ENCODE measurements at places on chromosomes 16 and 17. TPM values are rescaled to one million over a fixed set of nuclear protein-coding genes. Genes with fewer than 3 reads are reported as not detected.
A peak's percentile ranks its signal among the peaks of the same experiment; 100 is the strongest.

DNA sequence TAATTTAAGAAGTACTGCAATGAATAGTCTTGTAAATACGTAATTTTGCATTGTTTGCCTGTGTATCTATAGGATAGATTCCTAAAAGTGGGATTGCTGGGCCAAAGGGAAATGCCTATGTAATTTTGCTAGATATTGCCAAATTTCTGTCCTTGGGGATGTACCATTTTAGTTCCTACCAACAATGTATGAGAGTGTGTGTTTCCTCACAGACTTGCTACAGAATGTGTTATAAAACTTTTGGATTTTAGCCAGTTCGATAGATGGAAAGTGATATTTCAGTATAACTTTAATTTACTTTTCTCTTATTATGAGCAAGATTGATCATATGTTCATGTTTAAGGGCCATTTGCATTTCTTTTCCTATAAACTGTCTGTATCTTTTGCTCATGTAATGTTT, 8.3 kb downstream of the TANGO6 start:
- no peak for DNase-seq

GRCh38 chr17:17467016-17467415, 9.8 kb upstream of the MED9 start:
- no peak for DNase-seq

DNA sequence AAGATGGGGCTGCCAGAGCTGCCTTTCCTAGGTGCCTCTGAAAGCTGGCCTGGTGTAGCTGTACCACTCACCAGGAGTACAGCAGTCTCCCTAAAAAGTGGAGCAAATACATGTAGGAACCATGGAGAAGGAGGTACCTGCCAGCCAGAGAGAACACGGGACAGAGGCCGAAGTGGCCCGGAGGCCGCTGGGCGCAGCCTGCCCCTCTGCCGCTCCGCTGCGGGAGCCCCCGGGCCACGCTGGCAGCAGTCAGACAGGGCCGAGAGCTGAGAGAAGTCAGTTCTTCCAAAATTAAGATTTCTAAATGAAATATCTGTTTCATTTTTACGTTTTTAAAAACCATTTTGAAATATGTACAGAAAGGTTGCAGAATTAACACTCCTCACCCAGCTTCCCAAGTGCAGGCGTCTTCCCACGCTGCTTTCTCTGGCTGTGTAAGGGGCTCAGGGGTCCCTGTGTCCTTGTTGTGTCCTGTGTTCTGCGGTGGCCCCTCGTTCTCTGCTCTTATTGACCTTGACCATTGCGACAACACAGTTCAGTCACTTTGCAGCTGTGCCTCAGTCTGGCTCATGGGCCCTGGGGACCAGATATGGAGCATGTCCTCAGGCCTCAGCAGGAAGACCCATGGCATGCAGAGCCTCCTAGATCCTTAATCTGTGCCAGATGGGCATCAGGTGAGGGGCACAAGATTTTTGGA, 5.0 kb downstream of the MAPK8IP3 start:
- no peak for DNase-seq

DNA sequence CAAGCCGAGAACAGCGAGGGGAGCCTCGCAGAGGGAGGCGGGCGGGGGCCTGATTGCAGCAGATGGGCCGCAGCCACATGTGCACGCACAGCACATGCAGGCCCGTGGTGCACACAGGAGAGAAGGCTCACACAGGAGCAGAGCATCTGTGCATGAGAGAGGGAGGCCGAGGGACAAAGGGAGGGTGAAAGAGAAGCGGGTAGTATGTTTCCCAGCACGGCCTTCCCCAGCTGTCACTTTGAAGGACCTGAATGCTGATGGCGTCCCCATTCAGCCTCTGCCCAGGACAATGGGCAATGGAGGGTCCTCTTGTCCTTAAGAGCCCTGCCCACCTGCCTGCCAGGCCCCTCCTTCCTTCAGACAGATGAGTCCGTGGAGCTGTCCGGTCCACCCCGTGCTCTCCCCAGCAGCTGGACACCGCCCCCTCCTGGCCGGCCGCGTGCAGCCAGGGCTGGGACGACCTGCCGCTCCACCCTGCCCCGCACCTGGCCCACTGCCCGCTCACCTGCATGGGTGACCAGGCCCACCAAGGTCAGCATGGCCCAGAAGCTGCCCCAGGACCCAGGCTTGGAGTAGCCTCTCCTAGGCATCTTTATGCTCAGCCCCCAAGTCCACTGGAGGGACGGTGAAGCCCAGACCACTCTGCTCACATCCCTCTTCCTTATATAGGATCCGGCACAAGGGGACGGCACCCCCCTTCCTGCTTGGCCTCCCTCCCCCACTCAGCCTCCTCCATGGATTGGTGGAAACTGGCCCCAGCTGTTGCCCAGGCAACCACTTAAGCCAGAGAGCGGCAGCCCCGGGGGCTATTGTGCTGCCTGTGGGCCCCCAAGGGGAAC, at the start of gene BTBD17:
BTBD17 (minus strand) TSS at position 639 of the 839 bp plus-strand sequence; CDS start at position 590, 49 bp downstream.
- peak; percentile 65 for DNase-seq

- DNase-seq, result peak; percentile 53
Observed at GRCh38 chr17:18184143-18185031, 759 bp downstream of the ALKBH5 start.

- DNase-seq, result no peak
Observed at GRCh38 chr17:43627653-43628052, 34.1 kb downstream of the MEOX1 start.

DNA sequence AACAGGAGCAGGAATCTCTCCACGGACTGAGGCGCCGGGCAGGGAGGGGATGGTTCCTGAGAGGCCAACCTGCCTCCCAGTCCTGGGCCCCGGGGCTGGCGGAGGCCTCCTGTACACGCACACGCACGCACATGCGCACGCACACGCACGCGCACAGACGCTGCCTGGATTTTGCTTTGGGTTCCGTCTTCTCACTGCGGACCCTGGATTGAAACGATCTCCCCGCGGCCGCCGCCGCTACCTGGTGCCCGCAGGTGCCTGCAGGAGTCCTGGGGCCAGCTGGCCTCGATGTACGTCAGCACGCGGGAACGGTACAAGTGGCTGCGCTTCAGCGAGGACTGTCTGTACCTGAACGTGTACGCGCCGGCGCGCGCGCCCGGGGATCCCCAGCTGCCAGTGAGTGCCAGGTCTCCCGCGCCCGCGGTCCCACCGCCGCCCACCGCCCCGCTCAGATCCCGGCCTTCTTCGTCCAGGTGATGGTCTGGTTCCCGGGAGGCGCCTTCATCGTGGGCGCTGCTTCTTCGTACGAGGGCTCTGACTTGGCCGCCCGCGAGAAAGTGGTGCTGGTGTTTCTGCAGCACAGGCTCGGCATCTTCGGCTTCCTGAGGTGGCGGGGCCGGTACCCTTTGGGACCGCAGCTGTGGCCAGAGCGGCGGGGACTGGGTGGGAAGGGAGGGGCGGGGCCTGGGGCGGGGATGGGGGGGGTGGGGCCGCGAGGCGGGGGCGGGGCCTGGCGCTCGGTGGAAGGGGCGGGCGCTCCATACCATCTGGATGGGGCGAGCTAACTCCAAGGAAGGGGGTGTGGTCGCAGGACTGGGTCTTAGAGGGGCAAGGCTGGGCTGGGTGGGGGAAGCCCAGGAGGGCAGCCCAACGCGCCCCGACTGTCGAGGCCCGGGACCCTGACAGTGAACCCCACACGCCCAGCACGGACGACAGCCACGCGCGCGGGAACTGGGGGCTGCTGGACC, 12.3 kb downstream of the CES4A start:
- peak; percentile 43 for DNase-seq

- peak; percentile 78 for DNase-seq
Observed at GRCh38 chr17:74744714-74745547, 3.5 kb upstream of the NHERF1 start.

GRCh38 chr17:81090361-81091136, 55.6 kb downstream of the BAIAP2 start:
- DNase-seq, result no peak

DNA sequence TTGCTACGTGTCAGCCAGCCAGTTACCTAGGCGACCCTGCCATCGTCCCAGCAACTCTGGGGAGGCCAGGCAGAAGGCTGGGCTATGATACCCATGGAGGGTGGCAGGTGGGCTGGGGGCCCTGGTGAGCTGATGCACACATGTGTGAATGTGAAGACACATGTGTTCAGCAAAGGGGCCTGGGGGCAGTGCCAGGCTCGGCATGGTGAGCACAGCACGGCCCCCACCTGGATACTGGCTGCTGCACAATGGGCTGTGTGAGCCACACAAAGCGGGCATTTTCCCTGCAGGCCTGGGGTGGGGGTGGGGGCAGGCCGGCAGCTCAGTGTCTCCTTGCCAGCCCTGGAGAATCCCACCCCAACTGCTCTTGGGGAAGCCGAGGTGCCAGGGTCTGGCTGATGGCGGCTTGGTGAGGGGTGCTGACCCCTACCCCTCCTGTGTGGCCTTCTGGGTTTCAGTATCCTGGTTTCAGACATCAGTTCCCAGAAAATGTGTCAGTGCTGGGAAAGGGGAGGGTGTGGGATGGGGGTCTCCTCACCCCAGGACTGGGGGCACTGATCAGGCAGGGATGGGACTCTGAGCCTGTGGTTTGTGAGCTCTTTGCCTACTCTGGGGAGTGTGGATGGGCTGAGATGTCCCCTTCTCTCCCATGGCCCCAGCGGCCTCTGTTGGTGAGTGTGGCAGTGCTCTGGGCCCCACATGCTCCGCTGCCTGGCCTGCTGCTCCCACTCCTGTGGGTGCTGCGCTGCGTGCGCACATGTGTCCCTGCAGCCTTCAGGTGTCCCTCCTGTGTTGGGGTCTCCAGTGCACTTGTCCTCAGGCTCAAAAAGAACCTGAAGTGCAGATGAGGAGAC, 5.1 kb downstream of the LLGL1 start:
- DNase-seq, result no peak

- DNase-seq, result no peak
Observed at GRCh38 chr17:63850401-63850800, 7.9 kb upstream of the SMARCD2 start.

GRCh38 chr17:66541461-66542128, 239.2 kb downstream of the PRKCA start:
- no peak for DNase-seq

GRCh38 chr16:3787924-3788661, 70.8 kb upstream of the TRAP1 start:
- DNase-seq, result no peak

GRCh38 chr17:58329035-58329809, 627 bp upstream of the TSPOAP1 start:
- peak; percentile 16 for DNase-seq

- no peak for DNase-seq
Observed at GRCh38 chr17:10799407-10799806, 4.5 kb downstream of the TMEM238L start.

- no peak for DNase-seq
Observed at GRCh38 chr17:15121426-15121825, 143.7 kb downstream of the PMP22 start.

GRCh38 chr16:57141822-57142631, 43.8 kb downstream of the PSME3IP1 start:
- peak; percentile 18 for DNase-seq

GRCh38 chr17:28899212-28899815, 1.8 kb upstream of the FLOT2 start:
- no peak for DNase-seq

DNA sequence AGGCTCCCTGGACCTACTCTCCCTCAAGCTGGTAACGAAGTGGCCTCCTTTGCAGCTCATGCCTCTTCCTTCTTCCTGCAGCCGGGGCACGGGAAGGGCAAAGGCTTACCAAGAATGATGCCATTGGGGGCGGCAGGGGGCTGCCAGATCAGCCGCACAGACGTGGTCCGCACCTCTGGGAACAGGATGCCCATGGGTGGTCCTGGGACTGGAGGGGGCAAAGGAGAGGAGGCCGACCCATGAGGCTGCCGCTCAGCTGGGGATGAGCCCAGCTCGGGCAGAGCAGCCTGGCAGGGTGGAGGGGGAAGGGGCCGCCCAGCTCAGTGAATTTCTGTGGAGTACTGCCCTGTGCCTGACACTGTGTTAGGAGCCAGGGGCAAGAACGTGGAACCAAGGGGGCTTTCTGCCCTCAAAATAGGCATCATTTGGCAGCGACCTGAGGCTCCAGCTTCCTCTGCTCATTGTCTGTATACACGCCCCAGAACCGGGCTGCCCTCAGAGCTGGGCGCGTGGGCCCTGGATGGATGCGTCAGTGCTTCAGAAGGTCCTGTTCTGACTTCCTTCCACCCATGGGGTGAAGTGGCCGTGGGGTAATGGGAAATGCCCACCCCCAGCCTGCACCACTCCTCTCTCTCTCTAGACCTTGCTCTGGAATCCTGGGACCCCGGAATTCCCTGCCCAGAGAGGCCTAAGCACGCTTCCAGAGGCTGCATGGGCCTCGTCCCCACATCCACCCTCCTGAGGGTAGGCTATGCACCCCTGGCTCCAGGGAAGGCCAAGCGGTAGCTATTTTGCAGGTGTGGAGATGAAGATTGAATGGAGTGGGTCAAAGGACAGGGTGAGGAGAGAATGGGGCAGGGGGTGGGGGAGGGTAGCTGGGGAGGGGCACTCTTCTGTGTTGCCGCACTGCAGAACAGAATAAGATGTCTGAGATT, 79.8 kb upstream of the CDC42EP4 start:
- DNase-seq, result no peak

DNA sequence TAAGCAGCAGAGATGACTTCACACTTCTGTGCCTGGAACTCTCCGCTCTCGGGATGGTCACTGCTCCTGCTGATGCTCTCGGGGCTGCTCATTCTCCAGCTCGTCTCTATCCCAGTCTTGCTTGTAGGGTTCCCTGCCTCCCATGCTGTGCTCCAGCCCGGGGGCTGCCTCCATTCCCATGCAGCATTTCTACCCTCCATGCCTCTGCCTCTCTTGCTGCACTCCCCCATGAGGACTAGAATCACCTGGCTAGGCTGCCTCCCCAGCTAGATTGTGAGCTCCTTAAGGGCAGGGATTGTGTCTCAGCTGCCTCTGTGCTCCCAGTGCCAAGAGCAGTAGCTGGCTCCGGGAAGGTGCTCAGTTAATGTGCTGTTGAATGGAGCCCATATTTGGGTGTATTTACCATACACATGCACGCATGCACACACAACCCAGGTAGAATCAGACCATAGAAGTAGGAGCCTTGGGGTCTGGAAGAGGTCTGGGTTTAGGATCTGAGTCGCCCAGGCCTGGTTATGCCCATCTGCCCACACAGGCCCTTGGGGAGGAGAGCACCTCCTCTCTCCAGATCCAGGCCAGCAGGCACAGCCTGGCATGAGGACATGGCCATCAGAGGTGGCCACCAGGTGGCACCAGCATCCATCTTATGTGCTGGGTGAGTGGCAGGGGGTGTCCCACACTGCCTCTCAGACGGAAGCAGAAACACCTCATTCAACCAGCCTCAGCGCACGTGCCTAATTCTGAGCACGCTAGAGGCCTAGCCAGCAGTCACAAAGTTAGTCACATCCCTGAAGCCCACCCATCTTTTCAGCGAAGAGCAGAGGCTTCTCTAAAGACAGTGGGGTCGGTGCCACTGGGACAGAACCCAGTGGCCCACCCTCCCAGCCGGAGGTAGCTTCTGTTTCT, 9.3 kb downstream of the GIT1 start:
- peak; percentile 94 for DNase-seq

DNA sequence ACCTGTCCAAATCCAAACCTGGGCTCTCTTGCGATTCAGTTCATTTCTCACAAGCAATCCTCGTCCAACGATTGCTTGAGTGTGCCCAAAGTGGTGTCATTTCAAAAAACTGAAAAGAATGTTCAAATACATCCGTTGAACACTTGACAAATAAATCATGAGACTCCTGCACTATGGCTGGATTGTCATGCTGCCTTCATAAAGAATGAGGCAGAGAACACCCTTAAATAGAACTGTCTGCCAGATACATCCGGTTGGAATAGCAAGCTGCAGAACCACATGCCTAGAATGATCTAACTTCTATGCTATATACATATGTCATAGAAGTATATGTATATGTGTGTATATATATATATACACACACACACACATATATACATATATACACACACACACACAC, 55.4 kb upstream of the HAPSTR1 start:
- no peak for DNase-seq

RUNDC3A gene
- total RNA-seq, result not detected

SMPD3 gene
- 0.17 TPM for total RNA-seq

CRYBA1 gene
- not detected for total RNA-seq

KRTAP4-3 gene
- total RNA-seq, result not detected

TBX4 gene
- total RNA-seq, result not detected

MMP25 gene
- not detected for total RNA-seq
